ENCODE measurements at places on chromosomes 6 and 20.
A peak's percentile ranks its signal among the peaks of the same experiment; 100 is the strongest.

- DNase-seq: no peak
Observed at GRCh38 chr6:47288267-47289090, 21.2 kb downstream of the TNFRSF21 start.

DNA sequence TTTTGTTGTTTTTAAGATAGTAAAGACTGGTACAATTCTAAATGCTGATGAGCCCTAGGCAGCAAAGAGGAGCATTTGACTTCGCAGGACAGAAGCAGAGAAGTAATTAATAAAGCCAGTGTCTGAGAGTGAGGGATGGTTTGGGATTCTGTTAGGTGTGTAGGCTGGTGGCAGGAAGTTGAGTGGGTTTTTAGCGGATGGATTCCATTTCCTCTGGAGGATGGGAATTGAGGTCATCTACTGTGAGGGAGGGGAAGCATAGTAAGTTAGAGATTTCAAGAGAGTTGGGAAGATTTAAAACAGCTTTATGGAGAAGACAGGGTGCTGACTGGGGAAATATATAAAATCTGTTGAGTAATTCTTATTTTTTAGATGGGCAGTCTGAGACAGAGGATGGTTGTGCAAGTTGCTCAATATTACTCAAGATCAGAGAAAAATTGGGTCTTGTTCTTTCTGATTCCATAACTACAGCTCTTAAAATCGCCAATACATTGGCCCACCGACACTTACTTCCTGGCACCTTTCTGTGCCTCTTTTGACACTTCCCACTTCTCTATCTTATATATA is 48.8 kb downstream of the PRL start:
- DNase-seq: no peak

DNA sequence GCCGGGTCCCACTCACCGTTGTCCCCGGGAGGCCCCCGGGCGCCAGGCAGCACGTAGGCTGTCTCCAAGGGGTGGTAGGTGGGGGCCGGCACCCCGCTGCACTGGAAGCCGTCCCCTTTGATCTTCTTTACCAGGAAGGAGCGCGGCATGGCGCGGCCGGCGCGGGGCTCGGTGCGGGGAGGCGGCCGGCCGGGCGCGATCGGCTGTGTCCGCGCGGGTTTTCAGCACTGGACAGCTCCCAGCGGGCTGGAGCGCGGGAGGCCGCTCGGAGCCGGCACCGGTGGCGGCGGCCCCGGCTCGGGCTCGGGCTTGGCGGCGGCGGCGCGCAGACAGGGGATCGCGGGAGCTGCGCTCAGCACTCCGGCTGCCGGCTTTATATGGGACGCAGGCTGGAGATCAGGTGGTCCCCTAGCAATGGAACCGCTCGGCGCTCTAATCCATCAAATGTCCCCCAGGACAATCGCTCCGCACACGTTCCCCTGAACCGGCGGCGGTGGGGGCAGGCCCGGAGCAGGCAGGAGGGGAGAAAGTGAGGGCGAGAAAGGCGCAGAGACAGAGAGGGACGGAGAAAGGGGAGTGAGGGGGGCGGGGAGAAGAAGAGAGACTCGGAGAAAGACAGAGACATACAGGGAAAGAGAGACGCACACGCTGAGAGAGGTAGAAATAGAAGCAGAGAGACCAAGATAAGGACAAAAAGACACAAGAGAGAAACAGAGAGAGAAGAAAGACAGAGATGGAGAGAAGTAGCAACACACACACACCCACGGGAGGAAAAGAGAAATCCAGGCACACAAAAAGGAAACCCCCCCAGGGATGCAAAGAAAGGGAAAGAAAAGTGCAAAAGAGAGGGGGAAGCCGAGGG is at the start of gene SCRT2:
Gene SCRT2, minus strand, starts transcription at position 350 of the 862 bp plus-strand sequence. Its CDS starts 201 bp downstream, at position 149.
- no peak for DNase-seq

DNA sequence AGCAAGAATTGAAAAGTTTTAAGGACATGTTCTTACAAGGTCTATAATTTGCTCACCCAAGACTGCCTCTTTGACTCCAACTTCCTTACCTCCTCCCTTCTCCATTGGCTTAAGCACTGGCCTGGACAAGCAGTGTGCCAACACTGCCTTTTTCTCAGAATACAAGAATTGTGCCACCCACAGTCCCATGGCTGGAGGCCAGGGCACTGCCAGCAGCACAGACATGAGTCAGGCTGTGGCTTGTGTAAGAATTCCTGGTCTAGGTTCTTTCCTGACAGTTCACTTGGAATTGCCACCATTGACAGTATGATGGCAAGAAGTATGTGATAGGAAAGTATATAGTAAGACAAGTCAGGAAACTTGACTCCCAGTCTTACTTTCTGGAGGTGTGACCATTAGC is 202.7 kb upstream of the MARCKS start:
- peak; percentile 96 for DNase-seq

GRCh38 chr20:41177636-41178035 is 40.3 kb downstream of the PLCG1 start:
- no peak for DNase-seq

DNA sequence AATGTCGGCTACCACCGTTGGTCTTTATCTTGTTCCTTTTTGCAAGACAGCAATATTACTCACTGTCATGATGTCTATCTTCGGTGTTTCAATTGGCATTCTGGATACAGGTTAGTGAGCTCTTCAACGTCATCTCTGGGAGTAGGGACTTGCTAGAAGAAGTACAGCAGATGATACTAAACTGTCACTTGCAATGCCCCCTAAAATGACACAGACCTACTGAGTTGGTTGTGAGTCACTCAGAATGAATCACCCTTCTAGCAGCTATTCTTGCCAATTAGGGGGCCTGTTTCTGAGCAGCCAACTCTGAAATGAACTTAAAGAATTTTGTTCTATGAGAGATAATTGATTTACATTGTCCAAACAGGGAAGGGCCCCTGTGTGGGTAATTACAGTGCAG is 176.5 kb downstream of the SLC16A10 start:
- DNase-seq: no peak

GRCh38 chr20:24768201-24768636 is 180.8 kb upstream of the CST7 start:
- no peak for DNase-seq

GRCh38 chr6:104887350-104887749 is 27.6 kb upstream of the HACE1 start:
- DNase-seq: no peak

DNA sequence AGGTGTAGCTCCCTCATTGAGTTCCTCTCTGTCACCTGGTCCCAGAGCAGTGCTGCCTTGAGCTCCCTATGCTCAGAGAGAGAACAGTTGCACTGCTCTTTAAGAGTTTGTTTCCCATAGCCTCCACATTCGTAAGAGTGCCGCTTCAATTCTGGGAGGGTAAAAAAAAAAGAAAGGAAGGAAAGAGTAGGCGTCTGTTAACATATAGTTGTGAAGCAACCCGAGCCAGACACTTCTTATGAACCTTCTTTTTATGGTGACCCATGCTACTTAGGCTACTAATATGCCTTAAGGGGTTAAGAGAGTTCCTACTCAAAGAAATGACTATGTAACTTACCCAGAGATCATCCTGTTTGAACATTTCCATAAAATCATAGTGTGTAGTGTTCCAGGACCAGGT is 4.3 kb upstream of the ARG1 start:
- DNase-seq: no peak

- DNase-seq: peak; percentile 98
Observed at GRCh38 chr6:10347561-10348327, 67.1 kb downstream of the TFAP2A start.

GRCh38 chr6:148389086-148389485 is 46.4 kb downstream of the SASH1 start:
- DNase-seq: no peak

GRCh38 chr20:37636212-37636975 is 57.4 kb upstream of the CTNNBL1 start:
- no peak for DNase-seq

DNA sequence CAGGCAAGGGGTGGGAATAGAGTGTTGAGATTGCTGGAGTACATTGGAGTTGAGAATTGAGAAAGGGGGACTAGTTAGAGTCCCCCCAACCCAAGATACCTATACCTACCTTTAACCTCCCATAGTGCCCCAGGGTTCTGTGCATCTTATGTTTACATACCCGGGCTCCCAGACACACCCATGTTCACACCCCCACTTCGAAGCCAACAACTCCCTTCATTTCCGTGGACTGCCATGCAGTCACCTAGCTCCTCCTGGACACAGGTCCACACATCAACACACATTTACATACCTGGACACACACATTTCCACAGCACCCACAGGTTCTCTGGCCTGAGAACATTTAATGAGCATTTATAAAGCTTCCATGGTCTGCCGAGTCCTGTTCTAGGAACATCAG is 5.1 kb downstream of the TMEM63B start:
- no peak for DNase-seq

DNA sequence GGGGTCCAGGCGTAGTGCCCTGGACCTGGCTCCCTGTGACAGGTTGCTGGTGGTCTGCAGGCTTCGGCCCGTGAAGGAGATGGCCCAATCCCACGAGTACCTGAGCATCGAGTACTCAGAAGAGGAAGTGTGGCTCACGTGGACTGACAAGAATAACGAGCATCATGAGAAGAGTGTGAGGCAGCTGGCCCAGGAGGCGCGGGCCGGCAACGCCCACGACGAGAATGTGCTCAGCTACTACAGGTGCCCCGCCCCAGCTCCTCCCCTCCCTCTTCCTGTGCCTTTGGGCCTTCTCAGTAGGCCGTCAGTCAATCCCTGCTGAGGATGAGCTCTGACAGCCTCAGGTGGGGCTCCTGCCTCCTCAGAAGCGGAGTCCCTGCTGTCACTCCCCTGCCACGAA is 42.6 kb downstream of the UQCC2 start:
- peak; percentile 64 for DNase-seq

DNA sequence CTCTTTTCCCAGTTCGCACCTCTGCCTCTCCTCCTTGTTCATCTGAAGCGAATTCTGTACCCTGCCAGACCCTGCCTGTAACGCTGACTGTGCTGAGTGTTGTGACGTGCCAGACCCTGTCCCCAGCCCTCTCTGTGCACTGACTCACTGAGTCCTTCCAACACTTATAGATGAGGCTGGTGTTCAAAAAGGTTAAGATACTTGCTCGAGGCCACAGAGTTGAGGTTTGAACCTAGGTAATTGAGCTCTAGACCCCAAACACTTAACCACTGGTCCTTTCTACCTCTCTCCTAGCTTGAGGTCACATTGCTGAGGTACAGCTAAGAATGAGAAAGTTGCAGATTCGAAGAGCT is 45.7 kb upstream of the NEDD9 start:
- no peak for DNase-seq

- DNase-seq: no peak
Observed at GRCh38 chr6:139174961-139175360, 40.1 kb downstream of the HECA start.

DNA sequence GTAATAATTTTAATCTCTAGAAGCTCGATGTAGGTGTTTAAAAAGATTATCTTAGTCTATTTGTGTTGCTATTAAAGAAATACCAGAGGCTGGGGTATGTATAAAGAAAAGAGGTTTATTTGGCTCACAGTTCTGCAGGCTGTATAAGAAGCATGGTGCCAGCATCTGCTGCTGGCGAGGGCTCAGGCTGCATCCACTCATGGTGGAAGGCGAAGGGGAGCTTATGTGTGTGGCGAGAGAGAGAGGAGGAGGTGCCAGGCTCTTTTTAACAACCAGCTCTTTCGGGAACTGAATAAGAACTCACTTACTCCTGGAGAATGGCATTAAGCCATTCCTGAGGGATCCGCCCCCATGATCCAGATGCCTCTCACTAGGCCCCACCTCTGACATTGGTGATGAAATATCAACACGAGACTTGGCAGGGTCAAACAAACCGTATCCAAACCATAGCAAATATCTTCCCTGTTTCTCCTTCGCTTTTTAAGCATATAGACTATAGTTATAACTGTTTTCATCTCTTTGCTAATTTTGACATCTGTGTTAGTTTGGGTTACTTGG is 24.5 kb downstream of the CHMP4B start:
- no peak for DNase-seq

DNA sequence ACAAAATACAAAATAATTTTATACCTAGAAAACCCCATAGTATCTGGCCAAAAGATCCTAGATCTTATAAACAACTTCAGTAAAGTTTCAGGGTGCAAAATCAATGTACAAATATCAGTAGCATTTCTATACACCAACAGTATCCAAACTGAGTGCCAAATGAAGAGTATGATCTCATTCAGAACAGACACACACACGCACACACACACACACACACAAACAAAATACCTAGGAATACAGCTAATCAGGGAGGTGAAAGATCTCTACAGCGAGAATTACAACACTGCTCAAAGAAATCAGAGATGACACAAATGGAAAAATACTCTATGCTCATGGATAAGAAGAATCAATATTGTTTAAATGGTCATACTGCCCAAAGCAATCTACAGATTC is 49.2 kb downstream of the TOMM6 start:
- DNase-seq: no peak

- no peak for DNase-seq
Observed at GRCh38 chr6:593139-593906, 63.6 kb downstream of the HUS1B start.

DNA sequence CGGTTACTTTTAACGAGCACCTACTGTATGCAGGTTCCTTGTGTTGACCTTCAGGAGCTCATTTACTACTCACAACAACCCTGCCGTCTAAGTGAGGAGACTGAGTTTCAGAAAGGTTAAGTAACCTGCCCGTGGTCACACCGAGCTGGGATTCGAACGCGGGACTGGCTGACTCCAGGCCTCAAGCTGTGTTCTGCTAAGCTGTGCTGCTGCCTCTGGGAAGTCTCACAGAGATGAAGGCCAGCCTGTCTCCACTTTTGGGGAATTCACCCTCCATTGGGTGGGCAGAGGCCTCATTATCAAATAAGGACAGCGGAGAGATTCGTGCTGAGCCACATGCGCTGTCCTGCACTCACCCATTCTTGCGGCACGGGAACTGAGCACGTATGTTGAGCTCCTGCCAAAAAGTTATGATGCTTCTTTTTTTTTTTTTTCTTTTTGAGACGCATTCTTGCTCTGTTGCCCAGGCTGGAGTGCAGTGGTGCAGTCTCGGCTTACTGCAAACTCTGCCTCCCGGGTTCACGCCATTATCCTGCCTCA is 25.9 kb upstream of the MYT1 start:
- DNase-seq: no peak

DNA sequence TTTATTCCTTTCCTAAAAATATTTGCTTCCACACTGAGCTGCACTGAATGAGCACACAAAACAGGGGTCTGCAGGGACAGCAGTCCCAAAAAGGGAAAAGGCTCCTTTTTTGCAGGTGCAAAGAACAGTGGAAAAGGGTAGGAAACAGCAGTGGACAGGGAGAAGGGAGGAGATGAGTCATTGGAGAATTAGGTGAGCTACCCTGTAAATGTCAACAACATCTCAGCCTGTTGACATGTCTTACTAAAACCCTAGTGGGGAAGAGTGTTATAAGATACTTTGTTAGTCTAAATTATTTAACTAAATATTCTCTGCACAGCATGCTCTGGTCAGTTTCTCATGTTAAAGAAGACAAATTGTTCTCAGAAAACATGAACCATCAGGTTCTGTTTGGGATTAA is 151.5 kb upstream of the FBXL4 start:
- no peak for DNase-seq

DNA sequence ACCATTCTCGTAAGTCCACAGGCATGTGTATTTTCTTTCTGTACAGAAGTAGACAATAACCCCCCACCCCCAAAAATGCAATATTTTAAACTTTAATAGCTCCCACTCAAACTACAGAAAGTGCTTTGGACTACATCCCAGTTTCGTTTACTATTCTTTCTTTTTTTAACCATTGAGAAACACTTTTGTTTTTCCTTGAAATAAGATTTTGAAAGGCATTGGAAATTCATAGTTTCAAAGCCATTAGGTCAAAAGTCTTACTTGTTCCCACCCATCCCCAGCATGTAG is 140.0 kb downstream of the KIF16B start:
- no peak for DNase-seq

Data from epithelial cell of prostate (primary cell).